ENCODE measurements at places on chromosomes 11 and 22. TPM values are rescaled to one million over a fixed set of nuclear protein-coding genes. Genes with fewer than 3 reads are reported as not detected.

Gene UPK2
- total RNA-seq = not detected

- DNase-seq = no peak
Observed at GRCh38 chr11:34886609-34887008, 29.6 kb downstream of the APIP start.

- no peak for DNase-seq
Observed at GRCh38 chr11:102097186-102097585, 13.1 kb upstream of the YAP1 start.

- no peak for DNase-seq
Observed at GRCh38 chr11:112751772-112752171, 209.4 kb upstream of the NCAM1 start.

GRCh38 chr11:119853581-119854360, 124.8 kb upstream of the NECTIN1 start:
- DNase-seq = no peak

DNA sequence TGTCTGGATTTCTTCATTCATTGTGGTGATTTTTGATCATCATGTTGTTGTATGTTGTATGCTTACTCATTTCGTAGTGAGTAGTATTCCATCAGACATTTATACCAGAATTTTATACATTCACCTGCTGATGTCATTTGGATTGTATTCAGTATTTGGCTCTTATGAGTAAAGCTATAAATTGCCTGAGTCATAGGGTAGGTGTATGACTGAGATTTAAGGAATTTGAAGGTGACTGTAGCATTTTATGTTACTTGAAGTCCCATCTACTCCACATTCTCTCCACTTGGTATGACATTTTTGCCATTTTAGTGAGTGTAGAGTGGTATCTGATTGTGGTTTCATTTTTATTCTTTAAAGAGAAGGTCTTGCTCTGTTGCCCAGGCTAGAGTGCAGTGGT, 548.2 kb downstream of the TBC1D22A start:
- DNase-seq = no peak

Gene SPCS2
- total RNA-seq = 23.9 TPM

- DNase-seq = peak; percentile 42
Observed at GRCh38 chr11:105168457-105168856, 28.9 kb upstream of the CARD18 start.

Gene SLC22A8
- total RNA-seq = not detected

DNA sequence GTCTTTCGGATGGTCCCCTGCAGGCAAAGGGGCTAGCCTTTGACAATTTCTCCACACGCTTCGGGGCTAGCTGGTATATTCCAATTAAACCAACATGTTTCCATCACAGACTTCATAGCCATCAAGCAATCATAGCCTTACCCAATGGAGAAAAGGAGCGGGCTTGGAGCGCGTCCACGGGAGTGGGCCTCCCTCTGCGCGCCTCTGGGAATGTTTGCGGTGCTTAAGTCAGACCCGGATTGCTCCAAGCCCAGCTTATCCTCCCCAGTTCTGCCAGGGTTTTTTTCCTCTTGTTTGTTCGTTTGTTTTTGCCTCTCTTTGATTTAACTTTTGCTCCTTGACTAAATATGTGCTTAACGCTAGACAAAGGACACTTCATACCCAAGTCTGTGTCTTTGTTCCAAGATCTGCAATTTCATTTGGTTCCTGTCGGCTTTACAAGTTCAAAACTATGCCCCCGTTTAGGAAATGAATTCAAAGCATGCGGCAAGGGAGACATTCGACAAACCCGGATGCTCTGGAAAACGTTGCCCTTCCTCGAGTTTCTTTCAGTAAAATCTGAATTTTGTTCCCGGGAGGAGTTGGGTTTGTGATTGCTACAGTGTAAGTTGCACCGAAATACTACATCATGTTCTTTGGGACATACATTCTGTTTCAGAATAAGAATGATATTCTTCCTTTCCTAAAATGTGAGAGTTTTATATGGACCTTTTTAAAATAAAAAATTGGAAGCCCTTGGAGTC, 1.0 kb upstream of the GLB1L2 start:
- no peak for DNase-seq

Gene NCR3LG1
- 2.0 TPM for total RNA-seq

Gene TMEM126B
- total RNA-seq = 86.6 TPM

- peak; percentile 67 for DNase-seq
Observed at GRCh38 chr22:50148991-50149721, 21.4 kb upstream of the PANX2 start.

DNA sequence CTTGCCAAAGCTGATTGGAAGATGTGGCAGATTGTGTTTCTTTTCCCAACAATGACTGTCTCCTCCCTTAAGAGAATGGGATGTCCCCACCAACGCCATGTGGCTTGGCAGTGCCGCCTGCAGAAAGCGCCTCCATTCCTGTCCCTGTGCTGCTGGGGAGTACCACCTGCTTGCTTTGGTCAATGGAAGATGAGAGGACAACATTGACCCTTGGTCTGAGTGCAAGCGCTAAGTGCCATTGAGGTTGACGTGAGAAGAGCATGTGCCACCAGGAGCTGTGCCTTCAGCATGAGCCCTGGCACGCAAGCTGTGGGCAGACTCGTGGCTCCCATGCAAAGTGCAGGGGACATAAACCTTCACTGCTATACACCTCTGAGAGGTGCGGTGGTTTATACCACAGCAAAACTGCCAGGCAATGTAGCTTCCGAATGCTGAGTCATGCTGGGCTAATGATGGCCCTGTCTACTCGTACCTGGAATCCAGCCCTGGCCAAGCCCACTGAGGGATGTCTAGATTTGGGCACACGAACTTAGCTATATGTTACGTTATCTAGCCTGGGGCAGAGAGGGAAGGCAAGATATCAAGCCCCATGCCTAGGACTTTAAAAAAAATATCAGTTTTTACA, 41.9 kb downstream of the MYEOV start:
- DNase-seq = no peak

- DNase-seq = no peak
Observed at GRCh38 chr22:28032861-28033260, 113.8 kb upstream of the PITPNB start.
